ENCODE measurements at places on chromosomes 3 and 15.

- DNase-seq = no peak
Measured at GRCh38 chr15:28096411-28096669, 2.8 kb downstream of the OCA2 start.

DNA sequence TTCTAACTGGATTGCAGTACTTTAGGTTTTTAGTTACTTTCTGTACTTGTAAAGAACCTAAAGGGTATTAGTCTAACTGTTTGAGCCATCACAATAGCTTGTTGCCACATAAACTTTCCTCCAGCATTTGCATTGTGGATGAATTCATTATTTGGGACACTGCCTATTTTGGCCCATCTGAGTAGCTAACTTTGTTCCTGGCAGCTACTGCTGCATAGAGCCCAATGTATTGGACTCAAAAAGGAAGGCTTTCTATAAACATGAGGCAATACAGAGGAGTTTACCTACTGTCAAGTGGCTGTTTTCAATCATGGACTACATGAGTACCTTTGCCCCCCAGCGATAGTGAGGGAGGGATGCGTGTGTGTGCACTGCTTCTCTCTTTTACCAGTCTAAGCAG lies 1.9 kb downstream of the ROBO2 start:
- DNase-seq = no peak

- no peak for DNase-seq
Measured at GRCh38 chr3:114270019-114270418, 23.8 kb upstream of the TIGIT start.

GRCh38 chr3:31695280-31696008 lies 162.7 kb downstream of the STT3B start:
- no peak for DNase-seq

DNA sequence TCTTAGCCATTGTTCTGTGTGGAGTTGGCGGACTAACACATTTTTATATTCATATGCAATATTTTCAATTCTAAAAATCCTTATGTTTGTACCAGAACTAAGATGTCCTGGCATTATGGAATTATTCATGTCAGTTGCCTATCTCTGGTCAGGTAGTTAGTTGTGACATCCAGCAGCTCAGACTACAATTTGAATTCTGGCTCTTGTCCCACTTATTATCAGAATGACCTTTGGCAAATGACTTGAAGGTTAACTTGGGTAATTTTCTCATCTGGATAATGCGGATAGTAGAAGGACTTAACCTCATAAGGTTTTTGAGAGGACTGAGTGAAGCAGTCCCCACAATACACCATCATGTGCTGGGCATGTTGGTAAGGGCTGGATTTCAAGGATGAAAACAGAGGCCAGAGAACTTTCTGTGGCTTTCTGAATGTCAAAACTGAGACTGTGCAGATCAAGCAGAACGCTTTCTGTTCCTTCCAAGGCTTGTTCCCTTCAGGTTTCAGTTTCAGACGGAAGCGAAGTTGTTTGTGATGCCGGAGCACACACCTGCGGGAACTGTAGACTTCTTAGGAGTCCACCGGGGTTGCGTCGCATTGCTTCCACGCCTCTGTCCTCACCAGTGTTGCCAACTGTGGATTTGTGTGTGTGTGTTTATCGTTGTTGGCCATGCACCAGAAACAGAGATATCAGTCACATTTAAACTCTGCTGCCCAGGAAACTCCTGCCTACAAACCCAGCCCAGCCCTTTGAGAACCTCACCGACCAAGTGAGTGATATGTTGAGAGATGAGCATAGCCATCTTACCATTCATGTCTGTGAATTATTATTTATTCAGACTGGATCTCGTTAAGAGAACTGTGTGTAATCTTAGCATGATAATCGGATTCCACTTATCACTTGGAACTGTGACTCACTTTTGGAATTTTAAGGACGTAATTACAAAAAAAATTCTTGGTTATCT lies 76.0 kb downstream of the PTPRG start:
- no peak for DNase-seq

DNA sequence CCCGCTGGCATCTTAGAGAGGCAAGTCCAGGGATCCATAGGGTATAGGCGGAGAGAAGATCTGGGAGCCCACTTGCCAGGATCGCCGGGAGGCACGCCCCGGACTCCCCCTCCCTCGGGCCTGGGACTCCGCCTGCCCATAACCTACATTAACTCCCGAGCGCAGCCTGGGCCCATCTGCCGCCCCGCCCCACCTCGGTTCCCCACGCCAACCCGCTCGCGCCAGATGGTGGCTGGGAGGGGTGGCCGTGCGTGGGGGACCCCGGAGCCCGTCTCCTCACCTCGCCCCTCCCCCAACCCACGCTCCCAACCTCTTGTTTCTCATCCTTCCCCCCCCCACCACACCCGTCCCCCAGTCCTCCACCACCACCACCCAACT lies 1.7 kb upstream of the DLL4 start:
- no peak for DNase-seq

DNA sequence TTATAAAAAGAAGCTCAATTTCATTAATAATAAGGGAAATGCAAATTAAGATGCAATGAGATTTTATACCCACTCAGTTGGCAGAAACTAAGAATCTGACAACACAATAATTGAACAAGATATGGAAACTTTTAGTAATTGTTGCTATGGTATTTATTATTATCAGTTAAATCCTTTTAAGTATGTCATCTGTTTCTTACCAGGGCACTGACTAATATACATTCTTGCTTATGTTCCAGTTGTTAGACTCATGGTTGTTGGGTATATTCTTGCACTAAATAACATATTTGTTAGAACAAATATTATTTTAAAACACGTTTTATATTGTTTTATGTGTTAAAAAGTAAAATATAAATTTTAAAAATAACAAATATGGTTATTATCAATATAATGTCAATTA lies 690.3 kb downstream of the MECOM start:
- no peak for DNase-seq

- no peak for DNase-seq
Measured at GRCh38 chr15:60993948-60994347, 235.2 kb downstream of the RORA start.

DNA sequence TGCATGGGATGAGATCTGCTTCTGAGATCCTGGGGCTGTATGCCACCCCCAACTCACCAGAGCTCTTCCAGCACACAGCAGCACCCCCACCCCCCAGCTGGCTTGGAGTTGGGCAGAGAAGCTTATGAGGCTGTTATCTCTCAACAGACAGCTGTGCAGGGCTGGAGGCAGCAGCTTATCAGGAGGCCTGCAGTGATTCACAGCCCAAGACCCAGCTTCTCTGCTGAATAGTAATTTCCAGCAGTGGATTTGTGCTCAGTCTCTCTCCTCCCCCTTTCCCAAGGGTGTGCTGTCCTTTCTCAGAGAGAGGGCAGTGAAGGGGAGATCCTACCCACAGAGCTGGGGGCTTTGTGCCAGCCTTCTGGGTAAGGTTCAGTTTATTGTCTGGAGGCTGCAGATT lies 2.1 kb downstream of the RPP25 start:
- no peak for DNase-seq

- no peak for DNase-seq
Measured at GRCh38 chr15:51129535-51130188, 35.0 kb upstream of the TNFAIP8L3 start.

- no peak for DNase-seq
Measured at GRCh38 chr3:62131620-62132019, 241.7 kb downstream of the FEZF2 start.

DNA sequence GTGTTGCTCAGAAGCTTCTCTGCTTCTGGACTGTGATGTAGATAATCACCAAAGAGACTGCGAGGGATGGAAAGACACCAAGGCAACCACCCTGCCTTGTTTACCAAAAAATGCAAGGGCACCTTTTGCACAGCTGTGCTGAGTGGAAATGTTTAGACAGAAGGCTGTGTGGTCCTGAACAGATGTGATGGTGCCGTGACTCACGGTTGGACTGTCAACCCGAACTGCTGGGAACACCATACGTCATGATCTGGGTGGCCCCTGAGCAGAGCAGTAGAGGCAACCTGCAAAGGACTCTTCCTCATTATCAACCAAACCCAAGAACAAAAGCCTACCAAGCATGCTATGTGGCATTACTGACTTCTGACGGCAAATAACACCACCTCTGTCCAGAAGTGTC lies 61.3 kb upstream of the LPP start:
- no peak for DNase-seq

DNA sequence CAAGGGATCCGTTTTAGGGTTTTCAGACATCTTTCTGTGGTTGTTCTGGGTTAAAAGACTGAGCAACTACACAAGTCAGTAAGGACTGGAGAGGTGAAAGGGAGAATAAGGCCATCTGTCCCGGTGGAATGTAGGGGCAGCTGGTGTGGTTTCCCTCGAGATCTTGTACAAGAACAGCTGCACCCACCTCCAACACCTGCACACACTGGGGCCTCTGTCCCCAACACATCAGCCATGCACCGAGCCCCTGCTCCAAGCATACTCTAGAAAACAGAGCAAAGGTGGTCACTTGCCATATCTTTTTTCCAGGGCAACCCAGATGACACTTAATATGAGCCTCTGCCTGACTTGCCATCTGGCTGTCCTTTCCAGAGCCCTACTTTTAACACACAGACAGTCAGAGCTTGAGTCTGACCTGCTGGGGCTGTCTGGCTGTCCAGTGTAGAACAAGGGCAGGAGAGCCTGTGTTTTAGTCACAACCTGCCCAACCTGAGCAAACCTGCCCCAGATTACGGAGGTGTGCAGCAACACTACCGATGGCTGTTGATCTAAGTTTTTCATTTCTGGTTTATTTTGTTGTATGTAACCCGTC lies 12.2 kb downstream of the MAN2A2 start:
- no peak for DNase-seq

- no peak for DNase-seq
Measured at GRCh38 chr3:107217172-107217571, 160.1 kb upstream of the CCDC54 start.

GRCh38 chr3:16079519-16079918 lies 95.0 kb upstream of the GALNT15 start:
- DNase-seq = no peak

DNA sequence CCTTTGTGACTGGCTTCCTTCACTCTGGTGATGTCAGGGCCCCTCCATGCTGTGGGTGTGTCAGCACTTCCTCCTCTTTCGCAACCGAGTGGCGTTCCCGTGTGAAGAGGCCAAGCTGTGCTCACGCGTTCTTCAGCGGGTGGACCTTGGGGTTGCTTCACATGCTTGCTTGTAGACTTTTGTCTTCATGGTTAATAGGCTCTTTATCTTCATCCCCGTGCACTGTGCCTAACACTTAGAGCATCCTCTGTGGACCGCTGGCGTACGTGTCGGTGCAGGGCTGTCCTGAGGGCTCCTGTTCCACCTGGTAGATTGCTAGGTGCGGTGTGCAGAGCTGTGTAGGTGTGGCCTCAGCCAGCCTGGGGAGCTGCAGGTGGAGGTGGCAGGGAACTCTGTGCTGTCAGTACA lies 182.3 kb downstream of the OR4M2 start:
- peak; percentile 24 for DNase-seq

DNA sequence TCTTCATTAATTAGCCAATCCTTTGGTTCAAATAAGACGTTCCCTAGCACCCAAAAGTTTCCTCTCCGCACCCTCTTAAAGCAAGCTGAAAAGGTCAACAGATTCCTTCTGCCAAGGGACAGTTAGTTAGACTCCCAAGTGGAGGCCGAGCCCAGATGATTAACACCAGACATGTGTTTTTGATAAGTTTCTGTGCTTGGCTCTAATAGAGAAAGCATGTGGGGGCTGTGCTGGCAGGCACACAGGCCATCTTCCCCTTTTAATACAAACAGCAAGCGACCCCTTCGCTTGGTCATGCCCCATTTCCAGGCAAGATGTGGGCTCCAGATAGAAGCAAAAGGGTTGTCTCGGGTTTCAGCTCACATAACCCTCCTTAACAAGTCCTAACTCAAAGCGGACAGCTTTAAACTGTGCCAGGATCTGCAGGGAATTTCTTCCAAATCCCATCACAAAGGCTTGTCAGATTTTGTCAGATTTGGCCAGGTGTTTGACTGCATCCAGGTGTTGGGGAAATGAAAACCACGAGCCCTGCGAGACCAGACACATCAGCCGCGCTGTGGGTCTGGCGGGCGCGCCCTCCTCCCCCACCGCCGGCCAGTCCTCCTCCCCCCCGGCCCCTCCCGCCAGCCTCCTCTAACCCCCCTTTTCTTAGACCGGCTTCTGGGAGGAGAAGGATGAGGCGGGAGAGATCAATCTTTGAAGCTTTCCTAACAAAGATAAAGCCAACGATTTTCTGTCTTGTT lies 3.3 kb downstream of the HES1 start:
- DNase-seq = no peak

DNA sequence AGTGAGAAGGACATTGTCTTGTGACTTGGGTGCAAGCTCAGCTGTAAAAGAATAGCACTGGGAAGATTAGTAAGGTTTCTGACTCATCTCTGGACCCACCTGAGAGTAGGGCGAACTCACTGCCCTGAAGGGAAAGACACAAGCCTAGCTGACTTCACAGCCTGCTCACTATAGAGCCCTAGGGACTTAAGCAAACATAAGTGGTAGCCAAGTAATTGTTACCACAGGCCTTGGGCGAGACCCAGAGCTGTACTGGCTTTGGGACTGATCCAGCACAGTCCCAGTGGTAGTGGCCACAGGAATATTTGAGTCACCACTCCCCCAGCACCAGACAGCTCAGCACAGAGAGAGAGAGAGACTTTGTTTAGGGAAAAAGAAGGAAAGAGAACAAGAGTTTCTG lies 429.9 kb downstream of the TBL1XR1 start:
- DNase-seq = no peak

GRCh38 chr15:78399091-78399490 lies 38.9 kb upstream of the IREB2 start:
- DNase-seq = no peak

DNA sequence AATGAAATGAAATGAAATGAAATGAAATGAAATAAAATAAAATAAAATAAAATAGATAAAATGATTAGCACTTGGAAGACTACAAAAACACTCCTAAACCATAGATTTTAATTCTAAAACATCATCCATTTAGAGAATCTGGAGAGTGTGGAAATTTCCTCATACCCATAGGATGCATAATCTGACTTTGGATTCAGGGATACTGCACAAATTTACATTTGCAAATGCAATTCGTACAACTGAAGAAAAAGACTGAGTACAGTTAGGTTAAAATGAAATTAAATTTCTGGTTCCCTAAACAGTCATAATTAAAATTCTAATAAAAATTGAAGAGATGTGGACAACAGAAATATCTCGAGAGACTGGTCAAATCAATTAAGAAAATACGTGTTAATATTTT lies 122.9 kb downstream of the TMCC1 start:
- no peak for DNase-seq

All from T-cell (primary cell).